ENCODE measurements at places on chromosomes 16 and 17.

DNA sequence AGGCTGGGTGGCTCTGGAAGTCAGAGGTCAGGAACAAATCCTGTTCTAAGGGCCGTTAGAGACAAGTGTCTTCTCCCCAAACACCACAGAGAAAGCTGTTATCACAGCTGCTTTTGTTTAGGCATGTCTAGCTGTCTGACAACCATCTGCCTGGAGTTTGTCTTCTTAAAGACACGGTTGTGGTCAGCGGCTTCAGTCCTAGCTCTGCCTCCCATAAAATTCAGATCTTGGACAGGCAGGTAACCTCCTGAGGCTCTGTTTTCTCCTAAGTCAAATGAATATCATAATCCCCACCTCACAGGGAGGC lies 2.3 kb upstream of the ITGA3 start:
- no peak for DNase-seq

GRCh38 chr17:909642-910323 lies 69.8 kb downstream of the NXN start:
- DNase-seq = no peak

DNA sequence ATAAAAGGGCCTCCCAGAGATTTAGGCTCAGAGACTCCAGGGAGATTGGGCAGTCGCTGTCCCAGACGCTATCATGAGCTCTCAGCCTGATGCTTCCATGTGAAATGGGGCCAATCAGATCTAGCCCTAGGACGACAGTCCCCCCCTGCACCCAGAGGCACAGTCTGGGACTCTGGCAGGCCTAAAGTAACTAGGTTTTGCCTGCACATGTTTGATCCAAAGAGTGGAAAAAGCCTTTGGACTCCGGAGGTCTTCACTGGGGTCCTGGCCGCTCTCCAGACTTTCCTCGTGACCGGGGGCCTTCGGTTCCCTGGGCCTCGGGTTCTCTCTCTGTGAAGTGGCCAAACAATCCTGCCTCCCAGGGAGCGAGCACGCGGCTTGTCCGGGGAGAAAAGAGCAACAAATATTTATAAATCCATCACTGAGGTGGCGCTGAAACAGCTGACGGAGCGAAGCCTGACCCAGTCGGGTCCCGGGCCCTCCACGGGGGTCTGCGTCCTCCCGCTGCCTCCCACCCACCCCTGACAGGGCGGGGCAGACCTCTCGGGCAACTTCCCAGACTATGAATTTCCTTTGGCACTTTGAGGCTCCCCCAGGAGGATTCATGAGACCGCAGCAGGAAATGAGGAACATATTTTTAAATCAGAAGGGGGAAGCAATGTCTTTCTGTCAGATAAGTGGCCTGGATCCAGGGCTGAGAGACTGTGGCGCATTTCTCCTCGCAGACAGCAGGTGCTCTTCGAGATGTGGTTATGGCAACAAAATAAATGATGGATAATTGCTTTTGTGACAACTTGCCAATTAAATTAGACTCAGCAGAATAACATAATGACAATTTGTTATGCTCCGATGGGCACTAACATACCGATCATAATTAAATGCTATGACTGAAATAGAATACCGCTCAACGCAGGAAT lies 38.9 kb downstream of the MRPS23 start:
- DNase-seq = no peak

DNA sequence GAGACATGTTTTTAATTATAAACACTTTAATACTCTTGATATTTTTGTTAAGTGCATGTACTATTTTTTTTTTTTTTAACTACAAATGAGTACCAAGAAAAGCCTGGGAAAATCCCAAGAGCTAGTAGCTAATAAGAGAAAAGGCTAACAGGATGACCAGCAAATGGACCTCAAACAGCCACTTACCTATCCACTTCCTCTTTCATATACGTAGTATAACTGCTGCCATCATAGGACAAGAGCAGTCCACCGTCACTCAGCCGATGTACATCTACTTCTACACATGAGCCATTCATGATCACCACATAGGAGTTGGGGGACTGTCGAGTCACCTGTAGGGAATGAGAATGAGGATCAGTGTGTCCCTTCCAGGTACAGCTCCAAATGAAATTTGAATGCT lies 128.0 kb upstream of the C17orf78 start:
- no peak for DNase-seq

DNA sequence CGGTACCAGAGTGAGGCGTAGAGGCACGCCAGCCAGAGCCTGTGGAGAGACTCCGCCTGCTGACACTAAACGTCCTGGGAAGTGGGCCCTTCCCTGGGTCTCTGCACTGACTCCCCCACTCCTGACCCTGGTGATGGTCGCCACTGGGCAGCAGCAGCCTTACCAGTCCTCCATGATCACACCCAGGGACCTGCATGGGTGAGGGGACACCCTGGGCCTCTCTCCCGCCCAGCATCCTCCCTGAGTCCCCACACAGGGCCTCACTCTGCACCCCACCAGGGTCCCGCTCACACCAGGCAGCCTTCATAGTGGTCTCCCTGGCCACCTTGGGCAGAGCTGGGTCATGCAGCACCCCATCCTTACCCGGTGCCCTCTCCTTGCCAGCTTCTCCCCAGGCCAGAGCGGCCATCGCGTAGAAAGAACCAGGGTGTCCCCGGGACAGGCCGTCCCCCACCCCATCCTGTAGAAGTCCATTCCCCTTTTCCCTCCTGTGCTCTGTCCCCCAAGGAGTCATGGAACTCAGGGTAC lies 10.7 kb downstream of the RGS11 start:
- no peak for DNase-seq

- DNase-seq = no peak
Measured at GRCh38 chr16:57446531-57447185, 527 bp downstream of the CIAPIN1 start.

- DNase-seq = no peak
Measured at GRCh38 chr16:8676737-8677375, 2.4 kb downstream of the ABAT start.

- no peak for DNase-seq
Measured at GRCh38 chr16:75793641-75794040, 67.4 kb upstream of the CPHXL start.

DNA sequence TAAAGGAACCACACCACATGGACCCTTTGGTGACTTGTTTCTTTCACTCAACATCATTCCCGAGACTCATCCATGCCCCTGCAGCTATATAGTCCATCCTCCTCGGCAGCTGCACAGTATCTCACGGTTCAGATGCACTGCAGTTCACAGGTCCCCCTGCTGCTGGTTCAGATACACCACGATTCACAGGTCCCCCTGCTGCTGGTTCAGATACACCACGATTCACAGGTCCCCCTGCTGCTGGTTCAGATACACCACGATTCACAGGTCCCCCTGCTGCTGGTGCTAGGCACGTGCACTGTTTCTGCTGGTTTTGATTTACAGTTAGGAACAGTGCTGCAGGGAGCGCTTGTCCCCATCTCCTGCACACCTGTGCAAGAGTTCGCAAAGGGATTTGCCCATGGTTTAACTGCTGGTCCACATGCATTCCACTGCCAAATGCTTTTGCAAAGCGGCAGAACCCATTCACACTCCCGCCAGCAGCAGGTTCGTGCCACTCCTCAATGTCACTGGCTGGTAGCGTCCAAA lies 3.8 kb downstream of the HSDL1 start:
- no peak for DNase-seq

- DNase-seq = no peak
Measured at GRCh38 chr17:8159032-8159400, 3.7 kb downstream of the VAMP2 start.

- no peak for DNase-seq
Measured at GRCh38 chr17:61208301-61209105, 191.1 kb upstream of the TBX2 start.

GRCh38 chr17:39933912-39934311 lies 6.4 kb downstream of the LRRC3C start:
- DNase-seq = no peak

DNA sequence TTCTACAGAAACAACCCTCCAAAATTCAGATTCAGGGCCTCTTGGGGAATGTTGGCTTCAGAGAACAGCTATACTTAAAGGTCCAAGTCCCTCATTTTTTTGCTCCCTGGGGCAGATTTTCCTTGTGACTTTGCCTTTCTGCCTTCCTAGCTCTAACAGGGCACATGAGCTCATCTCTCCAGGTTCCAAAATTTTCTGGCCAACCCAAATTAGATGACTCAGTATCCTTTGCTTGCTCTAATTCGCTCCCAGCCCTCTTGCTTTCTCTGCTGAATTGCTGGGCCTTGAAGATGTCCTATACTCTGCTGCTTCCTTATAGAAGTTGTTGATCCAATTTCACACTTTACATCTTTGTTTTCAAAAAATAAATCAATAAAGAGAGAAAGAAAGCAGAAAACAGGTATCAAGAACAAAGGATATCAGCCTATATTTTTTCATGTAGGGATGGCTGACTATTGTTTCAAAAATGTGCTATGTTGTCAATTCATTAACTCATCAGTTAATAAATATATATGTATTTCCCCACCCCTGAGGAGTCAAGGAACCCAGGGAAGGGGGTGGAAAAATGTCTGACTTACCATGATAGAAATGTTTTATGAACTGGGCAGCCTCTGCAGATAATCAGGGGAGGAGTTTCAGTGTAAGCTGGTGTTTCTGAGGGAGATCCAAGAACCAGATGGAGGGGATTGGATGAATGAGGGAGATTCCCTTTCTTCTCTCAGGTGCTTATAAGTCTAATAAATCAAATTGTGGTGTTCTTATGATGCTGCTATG lies 1.0 kb upstream of the KRTAP4-2 start:
- DNase-seq = no peak

GRCh38 chr16:4293822-4294457 lies 21.1 kb upstream of the TFAP4 start:
- DNase-seq = no peak

DNA sequence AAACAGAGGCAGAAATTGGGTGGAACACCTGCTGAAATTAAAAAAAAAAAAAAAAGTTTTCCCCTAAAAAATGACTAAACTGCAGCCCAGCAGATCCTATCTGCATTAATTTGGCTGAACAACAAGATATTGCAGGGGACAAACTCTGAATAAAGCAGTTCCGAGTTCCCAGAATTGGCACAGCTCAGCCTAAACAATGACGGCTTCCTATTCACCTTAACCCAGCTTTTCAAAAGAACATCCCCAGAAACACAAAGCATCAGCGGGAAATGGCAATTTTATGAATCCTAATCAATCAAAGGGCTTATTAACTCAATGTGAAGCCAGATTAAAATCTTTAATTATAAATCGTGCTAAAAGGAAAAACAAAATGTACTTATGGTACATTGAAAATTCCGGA lies 497.8 kb upstream of the ZFHX3 start:
- DNase-seq = no peak

DNA sequence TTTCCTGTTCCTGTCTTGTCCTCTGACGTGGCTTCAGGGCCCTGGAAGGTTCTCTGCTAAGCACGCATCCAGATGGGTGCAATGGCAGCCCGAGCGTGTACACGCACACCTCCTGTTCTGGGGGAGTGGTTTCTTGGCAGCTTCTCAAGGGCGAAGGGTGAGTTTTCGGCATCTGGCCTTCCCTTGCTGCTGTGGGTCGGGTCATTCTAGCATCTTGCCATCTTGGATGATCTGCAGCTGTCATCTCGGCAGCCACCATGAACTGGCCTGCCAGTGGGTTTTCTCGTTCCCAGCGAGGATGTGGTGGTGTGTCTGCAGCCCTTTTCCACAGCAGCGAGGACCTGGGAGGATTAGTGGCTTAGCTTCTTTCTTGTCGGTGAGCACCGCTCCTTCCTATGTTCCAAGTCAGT lies 10.6 kb downstream of the MSI2 start:
- DNase-seq = no peak

- DNase-seq = no peak
Measured at GRCh38 chr17:65220732-65221131, 83.6 kb downstream of the RGS9 start.

DNA sequence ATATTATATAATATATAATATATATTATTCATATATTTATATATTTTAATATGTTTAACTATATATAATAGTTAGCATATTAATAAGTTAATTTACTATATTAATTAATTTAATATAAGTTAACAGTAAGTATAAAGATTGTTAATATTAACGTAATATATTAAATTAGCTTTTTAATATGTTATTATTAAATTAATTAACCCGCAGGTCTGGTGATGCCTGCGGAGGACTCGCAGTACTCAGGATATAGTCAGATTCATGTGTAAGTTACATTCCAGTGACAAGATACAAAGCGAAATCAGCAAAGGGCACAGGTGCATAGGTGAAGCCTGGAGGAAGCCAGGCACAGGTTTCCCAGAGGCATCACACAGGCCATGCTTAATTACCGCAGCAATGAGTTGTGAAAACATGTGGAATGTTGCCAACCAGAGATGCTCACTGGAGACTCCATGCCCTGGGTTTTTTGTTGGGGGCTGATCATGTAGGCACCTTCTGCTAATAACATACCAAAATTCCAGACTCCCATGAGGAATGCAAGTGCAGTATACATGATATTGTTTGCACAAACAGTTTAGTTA lies 130.4 kb upstream of the MPHOSPH6 start:
- no peak for DNase-seq

DNA sequence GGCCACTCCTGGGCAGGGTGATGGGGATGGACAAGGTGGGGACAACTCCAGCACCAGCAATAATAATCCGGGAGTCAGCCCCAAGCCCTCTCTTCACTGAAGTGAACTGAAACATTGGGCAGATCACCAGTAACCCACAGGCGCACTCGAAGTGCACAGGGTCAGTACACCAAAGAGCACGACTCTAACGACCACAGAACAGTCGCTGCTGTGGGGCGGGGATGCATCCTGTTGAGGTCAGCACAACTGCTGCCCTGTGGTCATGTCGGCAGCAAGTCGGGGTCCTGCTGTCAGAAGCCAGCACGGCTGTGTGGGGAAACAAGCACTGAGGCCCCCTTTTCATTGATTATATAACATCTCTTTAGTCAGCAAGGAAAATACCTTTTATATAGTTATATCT lies 14.6 kb downstream of the DNASE1 start:
- DNase-seq = no peak

DNA sequence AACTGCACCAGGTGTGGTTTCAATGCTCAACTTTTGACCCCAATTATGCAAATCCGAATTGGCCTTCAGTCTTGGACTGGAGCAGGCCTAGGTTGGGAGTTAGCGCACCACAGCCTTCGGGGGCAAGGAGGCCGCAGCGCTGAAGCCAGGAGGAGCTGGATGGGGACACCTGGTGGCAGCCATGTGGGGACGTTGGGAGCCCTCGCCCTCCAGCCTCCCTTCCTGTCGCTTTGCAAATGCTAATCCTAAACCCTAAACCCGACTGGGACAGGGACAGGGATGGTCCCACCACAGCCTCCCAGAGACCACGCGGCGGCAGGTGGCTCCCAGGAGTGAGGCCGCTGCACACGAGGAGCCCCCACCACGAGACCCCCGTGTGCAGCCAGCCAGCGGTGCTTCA lies 58.7 kb downstream of the KLHDC4 start:
- no peak for DNase-seq

GRCh38 chr16:87570938-87571867 lies 31.1 kb upstream of the JPH3 start:
- no peak for DNase-seq

GRCh38 chr17:38654411-38655398 lies 20.1 kb downstream of the EPOP start:
- no peak for DNase-seq

Data from vagina (tissue), 2 donors.